ENCODE measurements at places on chromosomes 1 and 21.

- DNase-seq = no peak
Measured at GRCh38 chr1:187257476-187257875, 428.7 kb downstream of the PLA2G4A start.

DNA sequence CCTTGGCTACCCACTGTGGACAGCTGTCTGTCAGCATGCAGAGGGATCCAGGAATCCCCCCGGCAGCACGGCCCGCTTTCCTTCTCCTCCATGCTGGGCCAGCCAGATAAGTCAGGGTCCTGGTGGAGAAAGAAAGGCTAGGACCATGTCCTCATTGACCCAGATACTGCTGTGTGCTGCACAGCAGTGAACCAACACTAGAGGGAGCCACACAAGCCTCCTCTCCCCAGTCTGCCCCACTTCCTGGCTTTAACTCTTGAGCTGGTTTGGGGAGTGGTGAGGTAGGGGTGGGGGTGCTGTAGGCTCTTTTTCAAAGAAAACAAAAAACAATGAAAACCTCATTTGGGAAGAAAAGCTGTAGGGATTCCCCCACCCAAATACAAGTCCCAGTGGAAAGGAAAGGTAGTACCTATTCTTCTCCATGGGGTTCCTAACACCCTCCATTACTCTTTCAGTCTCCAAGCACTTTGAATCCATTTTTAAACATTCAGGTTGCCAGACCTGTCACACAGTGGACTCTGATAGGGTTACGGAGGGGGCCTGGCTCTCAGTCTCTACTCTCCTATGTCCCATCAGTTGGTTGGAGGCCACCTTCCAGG lies 84.9 kb upstream of the CD1D start:
- DNase-seq = peak; percentile 69

DNA sequence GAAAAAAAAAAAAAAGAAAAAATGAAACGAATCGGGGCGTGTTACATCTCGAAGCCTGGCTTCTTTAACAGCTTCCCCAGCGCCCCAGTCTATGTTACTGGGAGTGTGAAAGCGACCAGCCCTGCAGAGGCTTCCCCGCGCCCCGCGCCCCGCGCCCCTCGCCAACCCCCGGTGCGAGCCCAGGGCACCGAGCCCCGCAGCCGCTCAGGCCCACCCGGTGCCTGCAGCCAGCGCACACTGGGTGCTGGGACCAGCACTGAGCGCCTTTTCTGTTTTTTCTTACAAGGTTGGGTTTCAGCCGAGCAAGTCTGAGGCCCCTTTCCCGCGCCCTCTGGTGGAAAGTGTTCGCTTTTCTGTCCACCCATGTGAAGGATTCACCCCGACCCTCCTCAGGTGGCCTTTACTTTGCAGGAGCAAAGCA lies 42.1 kb upstream of the ZNF496 start:
- DNase-seq = peak; percentile 81

DNA sequence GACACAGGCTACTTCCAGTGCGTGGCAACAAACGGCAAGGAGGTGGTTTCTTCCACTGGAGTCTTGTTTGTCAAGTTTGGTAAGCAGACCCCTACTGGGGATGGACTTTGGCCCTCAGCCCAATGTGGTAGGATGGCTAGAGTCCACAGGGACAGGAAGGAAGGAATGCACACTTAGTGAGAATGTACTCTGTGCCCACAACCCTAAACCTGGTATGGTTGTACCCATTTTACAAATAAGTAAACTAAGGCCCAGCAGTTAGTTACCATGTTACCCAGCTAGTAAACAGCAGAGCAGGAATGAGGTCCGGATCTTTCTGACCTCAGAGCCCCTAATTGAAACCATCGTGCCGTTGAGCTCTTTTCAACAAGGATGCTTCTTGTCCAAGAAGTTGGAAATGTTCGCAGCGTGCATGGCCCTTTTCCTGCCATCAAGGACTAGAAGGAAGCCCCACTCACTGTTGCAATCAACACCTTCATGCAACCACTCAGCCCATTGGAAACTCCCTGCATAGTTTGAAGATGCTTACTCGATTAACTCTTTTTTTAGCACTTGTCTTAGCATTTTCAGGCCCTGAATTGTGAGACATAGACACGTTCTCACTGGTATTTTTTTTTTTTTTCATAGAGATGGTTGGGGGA lies 153.4 kb upstream of the UBE2U start:
- DNase-seq = no peak

GRCh38 chr1:155000411-155000725 lies 2.2 kb upstream of the ZBTB7B start:
- DNase-seq = peak; percentile 80

GRCh38 chr21:45262616-45263015 lies 25.1 kb downstream of the POFUT2 start:
- no peak for DNase-seq

GRCh38 chr1:29599071-29599470 lies 362.7 kb downstream of the PTPRU start:
- DNase-seq = no peak

GRCh38 chr21:38910390-38911067 lies 104.8 kb downstream of the ETS2 start:
- no peak for DNase-seq

- DNase-seq = no peak
Measured at GRCh38 chr1:246959944-246960693, 28.4 kb upstream of the AHCTF1 start.

GRCh38 chr1:207565546-207566468 lies 69.8 kb downstream of the CR1 start:
- DNase-seq = no peak

GRCh38 chr1:236103646-236104218 lies 38.6 kb upstream of the GPR137B start:
- DNase-seq = no peak

DNA sequence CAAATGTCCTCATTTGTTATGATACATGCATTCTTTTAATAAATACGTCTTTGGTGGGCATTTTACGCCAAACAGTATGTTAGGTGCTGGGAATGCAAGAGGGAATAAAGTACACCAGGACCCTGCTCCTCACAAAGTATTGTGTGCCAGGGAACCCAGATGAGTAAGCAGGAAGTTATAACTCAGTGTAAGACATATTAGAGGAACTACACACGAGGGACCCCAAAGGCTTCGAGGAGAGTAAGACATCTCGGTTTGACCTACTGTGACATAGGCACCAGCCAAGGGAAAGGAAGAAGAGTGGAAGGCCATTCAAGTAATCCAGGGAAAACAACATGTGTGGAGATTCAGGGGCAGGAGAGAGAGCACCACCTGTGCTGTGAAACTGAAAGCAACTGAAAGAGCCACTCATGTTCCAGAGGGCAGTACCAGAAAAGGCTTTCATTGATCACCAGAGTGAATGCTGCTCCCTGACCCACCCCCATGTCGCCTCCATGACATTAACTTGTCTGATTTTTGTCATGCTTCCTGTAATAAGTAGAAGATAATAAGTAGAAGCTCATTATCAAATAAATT lies 542.5 kb upstream of the PKN2 start:
- DNase-seq = no peak

GRCh38 chr1:77513839-77514763 lies 168.4 kb downstream of the ZZZ3 start:
- DNase-seq = no peak

GRCh38 chr1:154407198-154408091 lies 2.3 kb downstream of the IL6R start:
- DNase-seq = no peak

DNA sequence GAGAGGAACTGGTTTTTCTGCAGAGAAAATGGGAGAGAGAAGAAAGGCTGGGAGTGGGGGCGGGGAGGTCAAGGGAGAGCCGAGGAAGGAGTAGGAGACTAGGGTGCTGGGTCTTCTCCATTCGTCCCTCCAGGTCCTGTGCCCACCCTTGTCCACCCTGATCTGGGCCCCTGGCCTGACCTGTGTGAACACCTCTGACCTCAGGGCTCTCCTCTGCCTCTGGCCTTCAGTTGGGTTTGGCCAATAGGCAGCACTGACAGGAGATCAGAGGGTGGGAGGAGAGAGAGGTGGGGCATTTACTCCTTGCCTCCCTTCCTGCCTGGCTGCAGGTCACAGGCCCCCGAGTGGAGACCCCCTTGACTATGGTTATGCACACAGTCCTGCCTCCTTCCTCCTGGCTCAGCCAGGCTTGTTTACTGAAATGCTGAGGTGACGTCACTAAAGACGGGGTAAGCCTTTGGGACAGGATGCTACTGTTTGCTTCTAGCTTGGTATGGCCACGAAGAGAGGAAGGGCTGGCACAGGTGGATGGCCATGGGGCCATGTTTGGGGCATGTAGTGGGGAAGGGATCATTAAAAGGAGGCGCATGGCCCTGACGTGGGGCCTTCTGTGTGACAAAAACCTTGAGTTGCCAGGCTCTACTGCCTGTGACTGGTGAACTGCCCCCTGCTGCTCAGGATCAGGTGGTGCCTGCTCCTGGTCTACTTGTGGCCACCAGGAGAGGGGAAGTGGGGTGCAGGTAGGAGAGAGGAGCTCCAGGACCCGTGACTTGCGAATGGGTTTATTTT lies 248.7 kb upstream of the CSF3R start:
- no peak for DNase-seq

- DNase-seq = no peak
Measured at GRCh38 chr21:18161841-18162240, 82.8 kb upstream of the CHODL start.

GRCh38 chr1:50615036-50615750 lies 191.9 kb upstream of the DMRTA2 start:
- no peak for DNase-seq

- no peak for DNase-seq
Measured at GRCh38 chr1:85387781-85388180, 77.2 kb downstream of the DDAH1 start.

- no peak for DNase-seq
Measured at GRCh38 chr1:93681989-93682412, 364 bp upstream of the BCAR3 start.

GRCh38 chr21:31221043-31221442 lies 123.0 kb downstream of the TIAM1 start:
- no peak for DNase-seq

- DNase-seq = no peak
Measured at GRCh38 chr21:41545500-41546359, 37.8 kb upstream of the TMPRSS2 start.

- DNase-seq = peak; percentile 83
Measured at GRCh38 chr1:224203243-224204016, 20.4 kb downstream of the DEGS1 start.

DNA sequence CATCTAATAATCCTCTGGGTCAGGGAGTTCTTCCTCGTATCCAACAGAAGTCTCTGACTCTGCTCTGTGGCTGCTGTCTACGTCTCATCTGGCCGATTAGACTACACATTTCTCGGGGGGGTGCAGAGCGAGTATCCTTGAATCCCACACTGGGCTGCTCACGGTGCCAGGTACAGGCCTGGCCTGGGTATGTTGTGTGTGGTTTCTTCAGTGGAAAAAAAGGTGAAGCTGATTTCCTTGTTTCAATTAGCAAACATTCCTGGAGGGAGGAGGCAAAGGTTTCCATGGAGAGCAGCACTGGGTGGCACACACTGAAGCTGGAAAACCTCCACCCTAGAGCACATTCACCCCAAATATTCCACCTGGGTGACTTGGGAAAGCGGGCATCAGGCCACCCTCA lies 2.0 kb upstream of the RAB7B start:
- DNase-seq = no peak

- peak; percentile 57 for DNase-seq
Measured at GRCh38 chr1:35452106-35452774, 105.0 kb downstream of the KIAA0319L start.

DNA sequence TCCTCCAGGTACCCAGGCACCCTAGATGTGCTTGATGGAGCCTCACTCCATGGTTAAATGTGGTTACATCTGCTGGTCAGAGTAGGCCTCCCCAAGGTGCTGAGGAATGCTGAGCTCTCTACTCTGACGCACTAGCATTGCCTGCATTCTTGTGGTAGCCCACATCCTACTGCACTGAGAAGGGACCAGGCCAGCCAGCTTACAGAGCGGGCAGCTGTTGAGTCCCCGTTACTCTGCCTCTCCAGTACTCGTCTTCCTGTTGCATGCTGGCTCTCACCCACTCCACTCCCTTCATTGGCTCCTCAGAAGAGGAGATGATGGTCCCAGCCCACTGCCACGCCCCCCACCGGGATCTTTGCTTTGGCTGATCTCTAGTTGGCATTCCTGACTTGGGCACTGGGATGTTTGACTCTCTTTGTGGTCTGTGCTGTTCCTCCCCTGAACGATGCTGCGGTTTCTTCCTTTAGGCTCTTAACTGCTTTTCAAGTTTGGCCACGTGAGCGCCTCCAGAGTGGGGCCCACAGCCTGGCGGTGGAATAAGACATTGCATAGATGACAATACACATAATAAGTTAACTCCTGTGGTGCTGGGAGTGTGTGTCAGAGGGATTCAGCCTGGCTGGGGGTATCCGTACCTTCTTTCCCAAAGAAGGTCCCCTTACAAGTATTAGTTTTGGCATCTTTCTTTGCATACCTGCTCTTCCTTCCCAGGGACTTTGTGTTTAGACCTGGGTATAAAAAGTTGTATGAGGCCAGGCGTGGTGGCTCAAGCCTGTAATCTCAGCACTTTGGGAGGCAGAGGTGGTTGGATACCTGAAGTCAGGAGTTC lies 18.6 kb downstream of the AZIN2 start:
- no peak for DNase-seq

- no peak for DNase-seq
Measured at GRCh38 chr1:27451343-27451742, 38.6 kb downstream of the WASF2 start.

DNA sequence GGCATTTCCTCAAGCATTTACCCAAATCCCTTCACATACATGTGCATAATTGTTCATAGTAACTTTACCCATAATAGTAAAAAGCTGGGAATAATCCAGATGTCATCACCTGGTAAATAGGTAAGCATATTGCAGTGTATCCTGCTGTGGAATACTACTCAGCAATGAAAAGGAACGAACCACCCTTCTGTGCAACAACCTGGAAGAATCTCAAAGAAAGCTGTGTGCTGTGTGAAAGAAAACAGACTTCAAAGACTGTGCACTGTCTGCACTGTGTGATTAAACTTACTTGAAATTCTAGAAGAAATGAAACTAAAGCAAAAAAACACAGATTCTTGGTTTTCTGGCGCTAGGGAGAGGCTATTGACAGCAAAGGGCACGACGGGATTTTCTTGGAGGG lies 13.5 kb downstream of the TFF2 start:
- DNase-seq = no peak

- DNase-seq = peak; percentile 72
Measured at GRCh38 chr1:200802865-200803512, 64.3 kb downstream of the CAMSAP2 start.

GRCh38 chr1:72481420-72481970 lies 199.2 kb upstream of the NEGR1 start:
- no peak for DNase-seq

DNA sequence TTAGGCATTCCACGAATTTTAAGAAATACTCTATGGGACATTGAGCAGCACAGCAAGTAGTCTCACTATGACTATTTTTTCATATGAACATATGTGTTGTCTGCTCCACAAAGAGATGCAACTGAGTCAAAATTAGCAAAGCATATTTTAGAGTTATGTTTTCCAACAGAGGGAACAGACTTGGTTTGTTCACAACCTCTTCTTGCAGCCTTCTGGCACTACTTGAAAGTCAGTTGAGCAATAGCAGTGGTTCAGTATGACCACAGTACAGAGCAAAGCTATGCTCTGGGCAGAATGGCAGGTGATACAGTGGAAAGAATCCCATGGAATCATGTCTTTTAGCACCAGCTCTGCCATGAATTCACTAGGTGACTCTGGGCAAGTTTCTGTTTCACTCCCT lies 5.2 kb downstream of the CCN1 start:
- DNase-seq = no peak
